ENCODE measurements at places on chromosomes 7 and 10.

GRCh38 chr10:102581981-102582580, 62.2 kb upstream of the TRIM8 start:
- DNase-seq: no peak

GRCh38 chr7:44981035-44981706, 2.4 kb upstream of the MYO1G start:
- no peak for DNase-seq

DNA sequence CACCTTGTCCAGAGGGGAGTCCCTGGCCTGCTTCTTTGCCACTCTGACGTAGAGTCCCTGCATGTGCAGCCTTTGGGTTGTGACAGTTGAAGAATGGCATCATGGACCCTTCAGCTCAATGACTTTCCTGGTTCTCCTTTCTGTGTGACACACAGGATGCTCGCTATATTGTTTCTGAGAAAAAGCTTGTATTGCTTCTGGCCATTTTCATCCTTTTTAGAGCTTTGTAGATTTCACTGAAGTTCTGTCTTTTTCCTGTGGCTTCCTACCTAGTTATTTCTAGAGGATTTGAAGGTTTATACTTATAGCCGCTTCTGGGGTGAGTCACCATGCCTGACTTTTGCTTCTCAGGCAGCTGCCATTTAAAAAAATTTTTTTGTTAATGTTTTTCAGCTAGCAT, 27.0 kb downstream of the SND1 start:
- DNase-seq: no peak

DNA sequence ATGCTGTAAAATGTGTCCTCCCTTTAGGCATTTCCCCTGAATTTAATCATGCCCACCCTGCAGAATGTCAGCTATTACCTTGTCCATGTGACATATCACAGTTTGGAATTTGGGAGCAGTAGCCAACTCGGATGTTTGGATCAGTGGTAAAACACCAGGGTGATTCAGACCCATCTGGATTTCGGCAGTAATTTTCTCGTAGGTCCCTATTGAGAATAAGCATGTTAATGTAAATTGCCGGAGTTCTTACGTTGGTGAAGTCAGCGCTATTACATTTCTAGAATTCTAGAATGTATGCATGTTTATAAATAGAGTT, 44.1 kb downstream of the HGF start:
- DNase-seq: no peak

- DNase-seq: no peak
These were observed 16.9 kb downstream of the ZNF92 start for GRCh38 chr7:65390588-65390987.

DNA sequence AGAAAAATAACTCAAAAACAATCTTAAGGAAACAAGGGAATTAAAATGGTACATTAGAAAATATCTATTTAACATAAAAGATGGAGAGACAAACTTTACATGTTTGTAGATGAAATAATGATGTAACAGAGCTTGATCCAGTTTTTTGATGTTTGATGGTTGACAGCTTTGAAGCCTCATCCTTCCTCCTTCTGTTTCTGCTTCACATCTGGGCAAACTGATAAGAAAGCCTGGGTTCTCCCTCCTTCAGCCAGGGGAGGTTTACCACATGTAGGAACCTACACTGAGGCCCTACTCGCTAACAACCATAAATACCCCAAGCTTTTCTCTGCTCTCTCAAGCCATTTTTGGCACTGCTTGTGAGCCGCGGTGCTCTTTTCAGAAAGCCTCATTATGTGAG, 82.8 kb upstream of the ZNF32 start:
- no peak for DNase-seq

- no peak for DNase-seq
These were observed 23.9 kb downstream of the KLF6 start for GRCh38 chr10:3761021-3761686.

GRCh38 chr7:99504281-99504602, 220 bp upstream of the ZKSCAN5 start:
- peak; percentile 99 for DNase-seq

- no peak for DNase-seq
These were observed 31.6 kb downstream of the ZFAND4 start for GRCh38 chr10:45640941-45641340.

DNA sequence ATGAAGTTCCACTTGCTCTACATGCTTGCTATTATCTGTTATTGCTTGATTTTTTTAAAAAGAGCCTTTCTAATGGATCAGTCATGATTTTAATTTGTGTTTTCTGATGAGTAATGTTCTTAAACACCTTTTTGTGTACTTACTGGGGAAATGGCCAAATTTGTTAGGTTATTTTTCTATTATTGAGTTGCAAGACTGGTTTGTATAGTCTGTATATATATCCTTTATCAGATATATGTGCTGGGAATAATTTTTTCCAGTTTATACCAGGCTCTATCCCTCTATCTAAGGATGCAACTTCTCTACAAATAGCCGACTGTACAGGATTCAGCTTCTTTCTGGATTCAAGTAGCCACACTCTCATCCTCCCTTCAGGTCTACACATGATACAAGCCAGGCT, 65.6 kb upstream of the SEC61G start:
- DNase-seq: no peak

DNA sequence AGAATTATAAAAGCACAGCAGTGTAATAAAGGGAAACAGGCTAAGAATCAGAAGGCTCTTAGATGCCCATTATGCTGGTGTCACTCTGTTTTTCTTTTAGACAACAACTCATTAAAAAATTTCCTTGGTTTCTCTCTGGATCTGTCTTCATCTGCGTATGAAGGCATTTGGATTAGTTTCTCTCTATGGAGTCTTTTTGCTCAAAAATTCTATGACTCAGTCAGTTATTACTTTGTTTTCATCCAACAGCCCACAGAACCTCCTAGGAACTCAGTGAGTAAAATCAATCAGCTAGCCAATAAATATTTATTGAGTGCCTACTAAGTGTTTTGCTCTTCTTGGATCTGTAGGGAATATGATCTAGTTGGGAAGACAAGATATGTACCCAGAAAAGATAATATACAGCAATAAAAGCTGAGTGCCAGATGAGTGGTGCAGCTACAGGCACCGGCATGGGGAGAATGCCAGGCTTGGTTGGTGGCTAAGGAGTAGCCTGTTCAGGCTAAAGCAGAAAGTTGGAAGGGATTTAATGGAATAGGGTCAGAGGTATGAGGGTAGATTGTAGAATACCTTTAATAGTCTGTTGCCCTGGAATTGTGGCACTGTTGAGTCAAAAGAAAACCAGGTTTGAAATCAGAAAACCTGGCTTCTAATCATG, 156.2 kb downstream of the LRRC4 start:
- DNase-seq: no peak

DNA sequence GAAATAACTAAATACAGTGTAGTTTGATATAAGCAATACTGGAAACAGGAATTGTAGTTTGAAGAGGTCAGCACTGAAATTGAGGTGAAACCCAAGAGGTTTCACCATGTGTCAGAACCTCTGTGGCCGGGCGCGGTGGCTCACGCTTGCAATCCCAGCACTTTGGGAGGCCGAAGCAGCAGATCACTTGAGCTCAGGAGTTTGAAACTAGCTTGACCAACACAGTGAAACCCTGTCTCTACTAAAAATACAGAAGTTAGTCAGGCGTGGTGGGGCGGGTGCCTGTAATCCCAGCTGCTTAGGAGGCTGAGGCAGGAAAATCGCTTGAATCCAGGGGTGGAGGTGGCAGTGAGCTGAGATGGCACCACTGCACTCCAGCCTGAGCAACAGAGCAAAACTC, 13.7 kb downstream of the AHCYL2 start:
- no peak for DNase-seq

GRCh38 chr10:70193391-70193844, 23.1 kb upstream of the SAR1A start:
- DNase-seq: no peak

- no peak for DNase-seq
These were observed 19.7 kb downstream of the SUFU start for GRCh38 chr10:102523250-102524029.

- no peak for DNase-seq
These were observed 14.2 kb downstream of the SLC37A3 start for GRCh38 chr7:140383954-140384713.

DNA sequence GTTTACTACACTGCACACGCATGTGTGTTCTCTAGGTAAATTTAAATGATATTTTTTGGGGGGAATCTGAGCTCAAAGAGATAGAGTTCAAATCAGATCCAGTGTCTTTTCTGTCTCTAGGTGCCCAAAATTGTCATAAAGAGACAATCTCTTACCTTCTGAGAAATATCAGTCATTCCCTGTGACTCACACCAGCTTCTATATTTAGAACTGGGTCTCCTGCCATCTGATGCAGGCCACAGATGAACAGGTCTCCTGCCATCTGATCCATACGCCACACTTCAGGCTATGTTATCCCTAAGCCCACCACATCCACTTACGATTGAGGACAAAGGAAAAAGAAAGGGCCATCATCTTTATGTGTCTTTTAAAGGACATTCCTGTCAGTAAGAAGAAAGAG, 136.3 kb upstream of the LAMB4 start:
- DNase-seq: no peak
